ENCODE measurements at places on chromosomes 12 and 14.
A peak's percentile ranks its signal among the peaks of the same experiment; 100 is the strongest.

- DNase-seq, result no peak
These were observed 324.0 kb downstream of the MED13L start for GRCh38 chr12:115953450-115953849.

DNA sequence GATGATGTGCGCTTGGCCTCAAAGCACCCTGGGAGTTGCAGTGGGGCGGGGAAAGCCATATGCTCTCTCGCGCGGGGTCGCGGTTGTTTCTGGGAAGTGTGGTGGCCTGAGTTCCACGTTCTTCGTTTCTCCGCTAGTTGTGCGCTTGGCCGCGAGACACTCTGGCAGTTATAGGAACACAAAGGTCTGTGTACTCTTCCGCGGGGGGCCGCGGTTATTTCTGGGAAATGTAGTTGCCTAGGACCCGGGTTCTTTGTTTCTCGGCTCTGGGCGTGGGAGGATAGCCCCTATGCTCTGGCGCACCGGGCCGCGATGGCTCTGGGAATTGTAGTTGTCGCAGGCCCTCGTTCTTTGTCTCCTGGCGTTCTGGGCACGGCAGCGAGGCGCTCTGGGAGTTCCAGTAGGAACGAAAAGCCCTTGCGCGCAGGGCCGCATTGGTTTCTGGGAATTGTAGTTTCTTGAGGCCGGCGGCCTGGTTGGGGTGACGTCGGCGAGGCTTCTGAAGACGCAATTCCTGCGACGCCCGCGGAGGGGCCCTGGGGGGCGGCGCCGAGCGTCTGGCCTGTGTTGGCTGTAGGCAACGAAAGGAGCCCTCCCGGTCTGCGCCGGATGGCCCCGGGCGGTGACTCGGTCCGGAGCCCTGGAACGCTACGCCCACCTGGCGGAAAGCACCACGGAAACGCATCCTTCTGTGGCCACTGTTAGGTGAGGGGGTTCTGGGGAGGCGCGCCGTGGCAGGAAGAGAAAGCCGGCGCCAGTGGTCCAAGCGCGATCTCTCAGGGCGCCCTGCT is at the start of gene ZNF140:
Gene ZNF140, plus strand, starts transcription at position 556 of the 791 bp plus-strand sequence. CDS start 398 bp downstream, outside the sequence.
- peak; percentile 92 for DNase-seq

DNA sequence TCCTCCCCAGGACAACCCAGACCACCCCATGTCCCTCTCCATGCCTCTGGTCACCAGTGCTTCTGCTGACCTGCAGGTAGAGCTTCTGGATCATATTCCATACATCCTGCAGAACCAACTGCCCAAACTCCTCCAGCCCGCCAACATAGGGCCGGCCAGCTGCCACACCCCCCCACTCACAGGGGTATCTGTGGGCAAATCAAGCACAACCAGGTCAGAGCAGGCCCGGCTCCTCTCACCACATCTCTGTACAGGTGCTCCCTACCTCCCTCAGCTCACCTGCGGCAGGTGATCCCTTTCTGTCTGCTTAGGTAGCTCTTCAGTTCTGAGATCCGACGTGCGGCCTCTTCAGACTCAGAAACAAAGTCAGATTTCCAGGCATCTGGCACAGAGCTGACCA is 29.0 kb downstream of the TEP1 start:
- DNase-seq, result no peak

DNA sequence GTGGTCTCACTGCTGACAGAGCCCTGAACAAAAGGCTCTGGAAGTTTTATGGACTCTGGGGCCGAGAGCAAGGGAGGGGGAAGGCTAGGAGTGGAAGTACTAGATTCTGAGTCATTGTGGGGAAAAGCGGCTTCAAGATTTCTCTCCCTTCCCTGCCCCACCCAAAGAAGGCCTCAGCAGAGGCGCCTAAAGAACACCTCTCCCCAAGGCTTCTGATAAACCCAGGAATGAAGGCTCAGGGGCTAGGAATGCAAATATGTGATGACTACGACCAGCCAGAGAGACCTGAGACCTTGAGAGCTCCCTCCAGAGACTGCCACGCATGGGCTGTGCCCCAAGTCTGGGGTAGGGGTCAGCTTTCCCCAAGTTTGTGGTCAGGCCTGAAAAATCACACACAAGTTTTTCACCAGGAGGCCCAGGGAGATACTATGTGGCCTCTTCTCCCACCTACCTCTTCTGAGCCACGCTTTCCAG is 130.7 kb upstream of the HIF1A start:
- peak; percentile 92 for DNase-seq

DNA sequence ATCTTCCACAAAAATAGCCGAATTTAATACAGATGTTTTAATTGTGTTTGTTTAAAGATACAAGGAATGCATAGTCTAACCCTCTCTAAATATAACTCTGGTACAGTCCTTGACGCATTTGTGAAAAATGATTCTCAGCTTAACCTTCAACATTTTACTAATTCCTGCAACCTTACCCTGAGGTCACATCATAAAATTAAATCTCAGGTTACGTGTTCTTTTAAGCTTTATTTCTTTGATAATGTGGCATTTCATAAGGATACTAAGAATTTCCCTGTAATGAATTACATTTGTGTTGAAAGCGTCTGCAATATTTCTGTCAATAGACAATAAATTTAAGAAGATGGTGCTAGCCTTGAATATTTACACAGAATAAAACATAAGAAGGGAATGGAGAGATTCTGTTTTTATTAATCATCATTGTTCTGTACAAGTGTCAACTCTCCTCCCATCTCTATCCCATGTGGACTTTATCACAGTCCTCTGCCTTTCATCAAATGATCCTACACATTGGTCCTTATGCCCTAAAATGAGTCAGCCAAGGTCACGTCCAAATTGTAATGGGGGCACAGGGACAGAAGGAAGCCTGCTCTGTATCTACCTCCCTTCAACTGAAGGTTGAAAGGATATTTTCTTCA is 769.3 kb upstream of the FLRT2 start:
- DNase-seq, result no peak

All from HFFc6 (cell line).